Progenitor cell of endocrine pancreas (in vitro differentiated cells): ENCODE measurements at places on chromosomes 11 and 22. TPM values are rescaled to one million over a fixed set of nuclear protein-coding genes. Genes with fewer than 3 reads are reported as not detected.

DNA sequence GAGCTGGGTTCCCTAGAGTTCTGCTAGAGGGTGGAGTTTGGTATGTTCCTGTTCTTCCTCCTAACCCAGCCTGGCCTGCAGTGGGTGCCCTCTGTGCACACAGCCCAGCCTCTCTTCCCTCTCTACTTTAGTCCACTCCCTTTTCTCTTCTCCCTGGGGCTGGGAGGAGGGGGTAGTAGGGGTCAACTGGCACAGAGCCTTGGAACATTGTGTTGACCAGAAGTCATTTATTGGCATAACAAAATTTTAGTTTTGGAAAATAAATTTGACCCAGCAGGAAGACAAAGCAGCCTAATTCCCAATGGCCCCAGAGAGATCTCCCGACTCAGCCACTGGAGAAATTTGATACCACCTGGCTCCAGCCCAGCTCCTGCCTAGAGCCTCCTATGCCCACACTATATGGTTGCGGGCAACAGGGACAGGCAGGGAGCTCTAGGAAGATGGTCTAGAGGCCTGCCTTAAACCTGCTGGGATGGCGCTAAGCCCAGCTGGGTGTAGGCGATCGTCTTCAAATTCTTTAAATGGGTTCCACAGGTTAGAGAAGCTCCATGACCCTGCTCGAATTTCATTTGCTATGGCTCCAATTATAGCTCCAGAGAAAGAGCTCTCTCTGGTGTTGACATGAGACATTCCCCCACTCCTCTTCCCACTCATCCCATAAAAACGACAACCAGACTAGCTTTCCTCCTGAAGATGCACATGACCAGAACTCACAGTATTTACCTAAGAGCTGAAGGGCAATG lies 9.9 kb downstream of the PCSK7 start:
- H3K27me3 ChIP-seq = no peaks in the 10 kb centered on the region
- H3K27ac ChIP-seq = no peak overlapping the region
- peaks cover 9% of the 10 kb centered on the region for H3K4me1 ChIP-seq
- no peak for DNase-seq
- H3K4me3 ChIP-seq = no peak overlapping the region

GRCh38 chr11:10375280-10375971 lies 70.6 kb downstream of the ADM start:
- no peak for DNase-seq
- no peak overlapping the region for H3K27ac ChIP-seq
- no peak overlapping the region for H3K4me3 ChIP-seq
- no peaks in the 10 kb centered on the region for H3K4me1 ChIP-seq

- DNase-seq = no peak
- H3K4me3 ChIP-seq = no peak overlapping the region
These were observed 463.3 kb downstream of the BUD13 start for GRCh38 chr11:116309446-116309845.

- DNase-seq = no peak
- no peak overlapping the region for H3K27ac ChIP-seq
- no peaks in the 10 kb centered on the region for H3K36me3 ChIP-seq
- peaks cover 7% of the 10 kb centered on the region for H3K4me1 ChIP-seq
- H3K4me3 ChIP-seq = no peak overlapping the region
These were observed 575.5 kb downstream of the SOX6 start for GRCh38 chr11:15780837-15781236.

GSTT2 gene
- 0.47 and 0.60 TPM in 2 replicates for total RNA-seq

GRCh38 chr11:67632982-67633755 lies 3.4 kb upstream of the NUDT8 start:
- DNase-seq = no peak
- H3K27me3 ChIP-seq = no peaks in the 10 kb centered on the region
- H3K36me3 ChIP-seq = no peaks in the 10 kb centered on the region

DNA sequence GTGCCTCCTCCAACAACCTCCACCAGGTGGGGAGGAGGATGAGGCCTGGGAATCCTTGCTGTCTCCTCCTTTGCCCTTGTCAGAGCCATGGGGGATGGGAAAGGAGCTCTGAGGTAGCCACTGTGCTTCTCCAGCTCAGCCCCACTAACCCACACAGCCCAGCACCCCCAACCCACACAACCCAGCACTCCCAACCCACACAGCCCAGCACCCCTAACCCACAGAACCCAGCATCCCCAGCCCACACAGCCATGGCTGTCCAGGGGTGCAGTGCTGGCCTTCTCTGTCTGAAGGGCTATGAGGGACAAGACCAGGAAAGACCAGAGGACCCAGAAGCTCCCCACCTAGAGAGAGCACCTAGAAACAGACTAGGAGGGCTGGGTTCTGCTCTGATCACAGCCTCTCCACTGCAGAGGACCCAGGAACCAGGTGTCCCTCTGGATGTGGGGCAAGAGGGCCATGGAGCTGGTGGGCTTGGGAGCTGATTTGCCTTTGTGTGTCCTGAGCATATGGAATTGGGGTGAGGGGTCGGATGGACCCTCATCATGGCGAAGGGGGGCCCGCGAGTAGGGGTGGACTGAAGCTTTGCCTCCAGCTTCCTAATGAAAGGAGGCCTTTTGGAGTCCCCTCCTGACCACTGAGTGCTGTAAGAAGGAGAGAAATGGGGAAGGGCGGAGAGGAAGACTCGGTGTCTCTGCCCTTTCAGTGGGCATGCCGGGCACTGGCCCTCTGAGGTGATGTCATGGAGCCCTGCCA lies 117.6 kb upstream of the THY1 start:
- no peaks in the 10 kb centered on the region for H3K4me1 ChIP-seq
- no peak overlapping the region for H3K27ac ChIP-seq
- H3K36me3 ChIP-seq = no peaks in the 10 kb centered on the region
- H3K27me3 ChIP-seq = peaks cover 33% of the 10 kb centered on the region

GRCh38 chr22:24428751-24429410 lies 1.5 kb downstream of the ADORA2A start:
- no peak overlapping the region for H3K4me3 ChIP-seq

TMPRSS13 gene
- total RNA-seq = 5.7 and 6.1 TPM in 2 replicates

- peaks cover 19% of the 10 kb centered on the region for H3K4me1 ChIP-seq
- DNase-seq = no peak
- peak overlapping the region; percentile 16 for H3K27ac ChIP-seq
- no peaks in the 10 kb centered on the region for H3K36me3 ChIP-seq
- H3K4me3 ChIP-seq = no peak overlapping the region
These were observed 357.9 kb downstream of the TENM4 start for GRCh38 chr11:79082907-79083306.

- H3K27me3 ChIP-seq = peaks cover 80% of the 10 kb centered on the region
- peaks cover 15% of the 10 kb centered on the region for H3K4me1 ChIP-seq
- H3K4me3 ChIP-seq = no peak overlapping the region
- no peak for DNase-seq
- no peak overlapping the region for H3K27ac ChIP-seq
These were observed 94.6 kb upstream of the ANO1 start for GRCh38 chr11:69983571-69983877.

GRCh38 chr11:61023966-61024295 lies 52.5 kb downstream of the CD6 start:
- H3K4me1 ChIP-seq = peaks cover 16% of the 10 kb centered on the region
- H3K27ac ChIP-seq = no peak overlapping the region
- no peak overlapping the region for H3K4me3 ChIP-seq
- H3K27me3 ChIP-seq = peaks cover 49% of the 10 kb centered on the region

DNA sequence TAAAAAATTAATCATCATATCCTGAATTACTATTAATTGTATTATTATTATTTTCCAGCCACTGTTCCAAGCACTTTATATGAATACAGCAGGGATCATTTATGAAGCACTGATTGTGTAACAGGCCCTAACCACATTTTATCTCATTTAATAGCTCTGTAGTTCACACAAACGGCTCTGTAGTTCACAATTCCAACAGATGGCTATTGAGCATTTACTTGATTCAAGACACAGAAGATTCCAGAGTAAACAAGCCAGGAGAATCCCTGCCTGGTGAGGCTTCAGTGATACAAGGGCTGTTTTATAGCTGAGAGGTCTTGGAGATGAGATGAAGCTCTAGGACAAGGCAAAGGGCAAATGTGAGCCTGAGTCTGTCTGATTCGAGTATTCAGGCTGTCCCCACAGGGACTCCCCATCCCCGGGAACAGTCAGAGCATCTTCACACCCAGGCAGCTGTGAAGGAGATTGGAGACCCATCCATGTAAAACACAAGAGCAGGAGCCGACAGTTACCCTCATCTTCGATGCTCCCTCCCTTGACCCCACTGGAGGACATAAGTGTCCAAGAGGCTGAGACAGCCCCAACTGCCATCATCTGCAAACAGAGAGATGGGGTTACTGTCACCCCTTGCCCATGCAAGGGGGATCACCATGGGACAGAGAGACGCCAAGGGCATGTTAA lies 222.5 kb downstream of the MN1 start:
- H3K27ac ChIP-seq = no peak overlapping the region
- H3K4me3 ChIP-seq = no peak overlapping the region
- H3K4me1 ChIP-seq = no peaks in the 10 kb centered on the region
- H3K27me3 ChIP-seq = peaks cover 37% of the 10 kb centered on the region

FGF4 gene
- total RNA-seq = not detected in 2 replicates

C22orf31 gene
- not detected in 2 replicates for total RNA-seq

DNA sequence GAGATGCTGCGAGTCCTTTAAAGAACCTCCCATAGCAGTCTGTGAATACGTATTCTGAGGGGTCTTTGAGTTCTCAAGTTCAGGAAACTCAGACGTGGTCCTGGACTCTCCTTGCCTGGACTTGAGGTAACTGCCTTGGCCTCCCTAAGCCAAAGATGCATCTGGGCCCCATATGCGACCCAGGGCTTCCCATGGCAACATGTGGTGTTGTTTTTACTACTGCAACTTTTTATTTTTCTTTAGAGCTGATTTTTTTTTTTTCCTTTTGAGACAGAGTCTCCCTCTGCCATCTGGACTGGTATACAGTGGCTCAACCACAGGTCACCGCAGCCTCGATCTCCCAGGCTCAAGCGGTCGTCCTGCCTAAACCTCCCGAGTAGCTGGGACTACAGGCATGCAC lies 321.1 kb downstream of the ST3GAL4 start:
- peak overlapping the region; percentile 76 for H3K27ac ChIP-seq
- no peaks in the 10 kb centered on the region for H3K36me3 ChIP-seq
- H3K27me3 ChIP-seq = peaks cover 52% of the 10 kb centered on the region
- no peak for DNase-seq

MICAL3 gene
- total RNA-seq = 54.8 and 59.9 TPM in 2 replicates

DNA sequence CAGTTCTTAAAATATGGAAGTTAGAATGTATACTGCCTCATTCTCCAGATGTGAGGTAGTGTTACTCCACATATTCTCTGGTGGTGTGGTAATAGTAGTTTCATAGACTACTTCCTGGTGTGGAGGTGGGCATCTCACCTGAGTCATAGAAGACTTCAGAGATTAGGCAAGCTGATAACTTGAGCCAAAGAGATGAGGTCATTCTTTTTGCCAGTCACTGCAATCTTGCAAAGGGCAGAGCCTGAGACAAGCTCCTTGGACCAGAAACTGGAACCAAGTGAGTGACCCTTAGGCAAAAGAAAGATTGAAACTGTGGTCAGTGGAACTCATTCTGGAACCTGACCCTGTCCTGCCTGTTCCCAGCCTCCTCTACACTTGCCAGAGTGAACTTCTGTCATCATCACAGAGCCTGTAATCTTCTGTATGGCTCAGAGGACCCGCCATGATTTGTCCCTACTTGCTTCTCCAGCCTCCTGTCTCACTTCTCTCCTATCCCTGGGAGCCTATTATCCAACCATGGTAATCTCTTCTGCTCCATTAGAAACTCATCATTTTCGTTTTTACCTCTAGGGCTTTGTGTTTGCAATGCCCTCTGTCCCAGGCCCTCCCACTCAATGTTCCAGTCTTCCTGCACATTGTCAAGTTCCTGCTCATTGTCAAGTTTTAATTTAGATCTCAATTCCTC lies 10.6 kb upstream of the CCDC83 start:
- DNase-seq = no peak
- no peak overlapping the region for H3K4me3 ChIP-seq
- H3K27ac ChIP-seq = peak overlapping the region; percentile 21
- H3K27me3 ChIP-seq = no peaks in the 10 kb centered on the region

NAALAD2 gene
- 5.5 and 6.4 TPM in 2 replicates for total RNA-seq

CCDC73 gene
- total RNA-seq = not detected in 2 replicates

DNA sequence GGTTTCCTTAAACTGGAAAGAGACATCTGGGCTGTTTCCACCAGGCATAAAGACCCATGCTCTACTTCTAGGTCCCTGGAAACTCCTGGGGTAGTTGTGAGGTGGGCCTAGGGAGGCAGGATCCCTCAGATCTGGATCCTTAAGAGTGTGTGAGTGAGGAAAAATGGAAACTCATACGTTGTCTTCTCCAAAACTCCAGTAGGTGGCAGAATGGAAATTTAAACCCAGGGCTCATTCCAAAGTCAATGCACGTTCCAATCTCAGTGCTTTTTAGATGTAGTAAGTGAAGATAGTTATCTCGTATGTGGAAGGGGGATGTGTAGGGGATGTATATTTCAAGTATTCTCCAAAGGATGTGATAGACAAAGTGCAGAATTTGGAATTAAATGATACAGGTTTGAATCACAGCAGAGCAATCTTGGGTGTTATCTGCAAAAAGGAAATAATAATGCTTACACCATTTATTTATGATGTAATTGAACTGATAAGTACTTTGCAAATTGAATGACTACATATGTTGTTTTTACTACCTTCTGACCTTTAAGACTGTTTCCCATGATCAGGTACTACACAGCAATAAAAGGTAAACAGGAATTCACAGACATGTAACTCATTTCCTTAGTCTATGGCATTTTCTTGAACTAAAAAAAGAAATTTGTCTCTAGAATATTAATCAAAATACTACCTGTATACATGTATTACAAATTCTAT lies 13.1 kb upstream of the MMP1 start:
- DNase-seq = no peak
- no peak overlapping the region for H3K4me3 ChIP-seq
- no peaks in the 10 kb centered on the region for H3K36me3 ChIP-seq
- no peak overlapping the region for H3K27ac ChIP-seq
- no peaks in the 10 kb centered on the region for H3K27me3 ChIP-seq

DNA sequence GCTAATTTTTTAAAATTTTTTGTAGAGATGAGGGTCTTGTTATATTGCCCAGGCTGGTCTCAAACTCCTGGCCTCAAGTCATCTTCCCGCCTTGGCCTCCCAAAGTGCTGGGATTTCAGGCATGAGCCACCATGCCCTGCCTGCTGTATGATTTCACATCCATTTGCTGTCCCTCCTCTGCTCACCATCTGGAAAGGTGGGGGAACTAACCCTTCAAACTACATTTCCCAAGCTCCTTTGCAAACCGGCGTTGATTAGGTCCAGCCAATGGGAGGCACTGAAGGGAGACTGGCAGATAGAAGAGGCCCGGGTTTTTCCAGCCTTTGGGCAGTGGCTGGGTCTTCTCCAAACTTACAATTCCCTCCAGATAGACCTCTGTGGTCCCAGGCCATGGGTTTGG lies 19.3 kb downstream of the RFPL1 start:
- no peaks in the 10 kb centered on the region for H3K36me3 ChIP-seq
- H3K27ac ChIP-seq = no peak overlapping the region
- peaks cover 3% of the 10 kb centered on the region for H3K4me1 ChIP-seq
- no peak for DNase-seq

GSTT2B gene
- 4.8 and 5.4 TPM in 2 replicates for total RNA-seq
